ENCODE measurements at places on chromosomes 1 and 21.

- no peak for DNase-seq
These were observed 2.1 kb upstream of the PLA2G2E start for GRCh38 chr1:19925342-19926070.

DNA sequence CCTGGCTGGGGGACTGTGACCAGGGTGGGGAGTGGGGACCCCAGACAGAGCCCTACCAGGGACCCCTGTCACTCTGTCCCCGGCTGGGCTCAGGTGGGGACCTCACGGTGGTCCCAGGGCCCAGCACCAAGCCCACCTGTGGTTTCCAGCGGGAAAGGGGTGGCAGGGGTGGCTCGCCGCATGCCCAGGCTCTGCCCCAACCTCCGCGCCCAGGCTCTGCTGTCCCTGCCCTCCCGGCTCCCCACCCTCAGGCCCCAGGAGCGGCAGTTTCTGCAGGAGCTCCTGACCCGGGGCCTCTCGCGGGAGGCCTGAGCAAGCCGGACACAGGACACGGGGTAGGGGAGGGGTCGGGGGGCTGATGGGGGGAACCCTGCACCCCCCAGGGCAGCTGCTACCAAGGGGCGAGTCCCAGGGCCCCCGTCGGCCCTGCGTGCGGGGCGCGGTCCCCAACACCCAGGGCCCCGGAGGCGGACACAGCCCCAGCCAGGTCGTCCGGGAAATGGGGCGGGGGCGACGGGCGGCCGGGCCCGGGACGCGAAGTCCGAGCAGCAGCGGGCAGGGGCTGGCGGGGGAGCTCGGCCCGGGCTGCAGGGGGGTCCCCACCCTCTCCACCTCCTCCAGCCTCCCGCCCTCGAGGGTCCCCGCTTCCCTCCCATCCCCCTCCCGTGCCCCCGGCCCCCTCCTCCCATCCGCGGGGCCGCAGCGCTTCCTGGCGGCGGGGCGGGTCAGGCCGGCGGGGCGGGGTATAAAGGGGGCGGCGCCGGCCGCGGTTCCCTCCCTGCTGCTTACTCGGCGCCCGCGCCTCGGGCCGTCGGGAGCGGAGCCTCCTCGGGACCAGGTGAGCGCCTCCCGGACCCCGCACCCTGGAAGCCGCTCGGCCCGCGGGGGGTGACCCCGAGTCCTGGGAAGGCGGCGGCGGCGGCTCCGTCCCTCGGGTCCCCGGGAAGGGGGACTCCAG, at the start of gene COL6A2:
Gene COL6A2, plus strand, starts transcription at position 777 of the 958 bp plus-strand sequence.
- no peak for DNase-seq

DNA sequence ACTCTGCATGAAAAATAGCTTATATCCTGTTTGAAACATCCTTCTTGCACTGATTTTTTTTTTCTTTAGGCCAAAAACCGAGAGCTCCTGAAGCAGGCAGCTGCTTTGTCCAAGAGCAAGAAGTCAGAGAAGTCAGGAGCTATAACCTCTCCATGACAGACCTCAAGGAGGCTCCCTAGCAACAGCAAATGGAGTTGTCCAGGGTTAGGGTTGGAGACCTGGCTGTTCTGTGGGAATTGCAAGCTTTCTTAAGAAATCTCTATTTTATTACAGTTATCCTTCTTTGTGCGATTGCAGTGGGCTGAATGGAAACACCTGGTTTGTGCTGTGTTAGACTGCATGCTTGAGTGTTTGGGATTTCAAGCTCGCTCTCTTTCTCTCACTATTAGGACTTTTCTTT, 12.6 kb upstream of the STX12 start:
- DNase-seq = no peak

DNA sequence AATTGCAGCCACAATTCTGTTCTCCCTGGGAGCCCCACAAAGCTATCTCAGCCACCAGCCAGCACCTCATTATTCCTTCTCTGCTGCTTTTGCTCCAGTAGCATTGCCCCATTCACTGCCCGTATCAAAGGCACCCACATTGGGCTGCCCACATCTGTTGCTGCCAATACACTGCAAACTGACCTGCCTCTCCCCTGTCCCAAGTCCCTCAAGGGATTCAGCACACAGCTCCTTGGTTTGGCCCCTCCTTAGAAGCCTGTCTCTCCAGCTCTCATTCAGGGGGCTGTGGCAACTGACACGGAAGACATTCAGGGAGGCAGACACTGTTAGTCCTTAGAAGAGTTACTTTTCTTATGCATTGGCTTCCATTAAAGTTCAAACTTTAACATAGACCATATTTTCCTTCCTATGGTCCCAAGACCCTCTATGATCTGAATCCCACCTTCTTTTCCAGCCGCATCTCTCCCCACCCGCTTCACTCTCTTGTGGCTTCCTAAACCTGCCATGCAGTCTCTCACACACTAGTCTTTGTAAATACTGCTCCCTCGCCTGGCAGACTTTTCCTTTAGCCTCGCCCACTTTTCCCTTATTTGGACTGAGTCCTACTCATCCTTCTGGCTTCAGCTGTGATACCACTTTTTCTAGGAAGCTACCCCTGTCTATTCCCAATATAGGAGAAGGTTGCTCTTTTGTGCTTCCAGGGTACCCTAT, 19.3 kb upstream of the KLHDC8A start:
- DNase-seq = no peak

- DNase-seq = no peak
These were observed 209.6 kb downstream of the PBX1 start for GRCh38 chr1:164768619-164769018.

DNA sequence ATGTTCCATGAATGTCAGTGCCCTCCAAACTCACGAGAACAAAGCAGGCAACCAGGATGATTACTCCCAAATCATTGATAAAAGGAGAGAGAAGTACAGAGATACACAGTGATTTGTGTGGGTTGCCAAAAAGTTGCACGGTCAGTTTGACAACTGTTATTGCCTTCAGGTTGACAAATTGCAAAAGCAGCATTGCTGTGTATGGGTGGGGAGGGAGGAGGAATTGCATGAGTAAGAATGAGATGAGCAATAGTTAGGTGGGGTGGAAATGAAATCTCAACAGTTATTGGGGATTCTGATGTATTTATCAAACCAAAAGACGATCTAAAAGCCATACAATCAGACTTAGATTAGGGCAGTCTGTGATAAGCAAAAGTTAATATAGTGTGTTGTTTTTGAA, 93.7 kb downstream of the NTMT2 start:
- DNase-seq = no peak
